ENCODE measurements at places on chromosomes 5 and 9.

DNA sequence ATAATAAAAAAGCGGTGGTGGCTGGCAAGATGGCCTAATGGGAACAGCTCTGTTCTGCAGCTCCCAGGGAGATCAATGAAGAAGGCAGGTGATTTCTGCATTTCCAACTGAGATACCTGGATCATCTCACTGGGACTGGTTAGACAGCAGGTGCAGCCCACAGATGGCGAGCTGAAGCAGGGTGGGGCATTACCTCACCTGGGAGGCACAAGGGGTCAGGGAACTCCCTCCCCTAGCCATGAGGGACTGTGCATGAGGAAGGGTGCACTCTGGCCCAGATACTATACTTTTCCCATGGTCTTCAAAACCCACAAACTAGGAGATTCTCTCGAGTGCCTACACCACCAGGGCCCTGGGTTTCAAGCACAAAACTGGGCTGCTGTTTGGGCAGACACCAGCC, 45.6 kb upstream of the PTGER4 start:
- DNase-seq = no peak

DNA sequence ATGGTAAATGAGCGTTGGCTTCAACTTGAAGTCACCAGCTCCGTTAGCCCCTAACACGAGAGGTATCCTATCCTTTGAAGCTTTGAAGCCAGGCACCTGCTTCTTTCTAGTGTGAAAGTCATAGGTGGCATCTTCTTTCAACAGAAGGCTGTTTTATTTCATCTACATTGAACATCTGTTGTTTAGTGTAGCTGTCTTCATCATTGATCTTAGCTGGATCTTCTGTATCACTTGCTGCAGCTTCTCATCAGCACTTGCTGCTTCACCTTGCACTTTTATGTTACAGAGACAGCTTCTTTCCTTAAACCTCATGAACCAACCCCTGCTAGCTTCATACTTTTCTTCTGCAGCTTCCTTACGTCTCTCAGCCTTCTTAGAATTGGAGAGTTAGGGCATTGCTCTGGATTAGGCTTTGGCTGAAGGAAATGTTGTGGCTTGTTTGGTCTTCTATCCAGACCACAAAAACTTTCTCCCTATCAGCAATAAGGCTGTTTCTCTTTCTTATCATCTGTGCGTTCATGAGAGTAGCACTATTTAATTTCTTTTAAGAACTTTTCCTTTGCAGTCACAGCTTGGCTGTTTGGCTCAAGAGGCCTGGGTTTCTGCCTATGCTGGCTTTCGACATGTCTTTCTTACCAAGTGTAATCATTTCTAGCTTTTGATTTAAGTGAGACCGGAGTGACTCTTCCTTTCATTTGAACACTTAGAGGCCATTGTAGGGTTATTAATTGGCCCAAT, 47.2 kb downstream of the PCSK5 start:
- DNase-seq = no peak

- DNase-seq = no peak
These were observed 55.0 kb upstream of the SLC46A2 start for GRCh38 chr9:112945620-112946208.

- DNase-seq = no peak
These were observed 335.8 kb upstream of the TRPC7 start for GRCh38 chr5:136701191-136701590.

GRCh38 chr5:88979244-88979643, 96.3 kb upstream of the MEF2C start:
- no peak for DNase-seq

GRCh38 chr5:169133531-169133930, 167.4 kb downstream of the SLIT3 start:
- no peak for DNase-seq

DNA sequence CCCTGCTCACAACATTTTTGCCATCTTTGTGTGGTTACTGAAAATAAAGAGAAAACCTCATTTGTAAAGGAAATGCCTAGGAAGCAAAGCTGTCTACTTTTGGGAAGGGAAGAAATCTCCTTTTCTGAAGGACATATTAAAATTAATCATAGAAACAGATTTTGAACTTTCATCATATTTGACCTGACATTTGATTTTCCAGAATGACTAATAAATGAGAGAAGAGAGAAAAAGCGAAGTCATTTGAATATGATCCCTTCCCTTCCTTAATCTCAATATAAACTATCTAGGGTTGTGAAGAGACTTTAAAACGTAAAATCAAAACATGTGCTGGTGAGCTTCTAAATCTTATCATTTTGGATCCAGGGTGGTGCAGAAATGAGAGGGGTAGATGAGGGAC, 66.3 kb downstream of the FEM1C start:
- DNase-seq = no peak

GRCh38 chr9:113636165-113636564, 172.6 kb downstream of the RGS3 start:
- DNase-seq = no peak

DNA sequence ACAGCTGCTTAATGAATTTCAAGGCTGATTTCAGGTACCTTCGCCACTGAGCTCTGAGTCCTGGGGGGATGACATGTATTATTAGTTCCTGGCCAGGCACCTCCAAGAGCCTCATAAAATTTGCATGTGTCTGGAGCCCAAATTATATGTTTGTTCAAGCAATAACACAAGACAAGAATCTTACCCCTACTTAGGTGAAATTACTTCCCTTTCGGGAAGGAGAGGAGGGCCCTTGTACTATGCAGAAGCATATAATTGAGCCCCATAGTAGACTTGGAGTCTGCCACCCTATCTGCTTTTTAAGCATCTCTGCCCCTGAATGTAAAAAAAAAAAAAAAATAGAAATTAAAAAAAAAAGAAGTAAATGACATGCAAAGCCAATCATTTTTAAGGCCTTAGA, 13.0 kb upstream of the TMEM38B start:
- DNase-seq = no peak

DNA sequence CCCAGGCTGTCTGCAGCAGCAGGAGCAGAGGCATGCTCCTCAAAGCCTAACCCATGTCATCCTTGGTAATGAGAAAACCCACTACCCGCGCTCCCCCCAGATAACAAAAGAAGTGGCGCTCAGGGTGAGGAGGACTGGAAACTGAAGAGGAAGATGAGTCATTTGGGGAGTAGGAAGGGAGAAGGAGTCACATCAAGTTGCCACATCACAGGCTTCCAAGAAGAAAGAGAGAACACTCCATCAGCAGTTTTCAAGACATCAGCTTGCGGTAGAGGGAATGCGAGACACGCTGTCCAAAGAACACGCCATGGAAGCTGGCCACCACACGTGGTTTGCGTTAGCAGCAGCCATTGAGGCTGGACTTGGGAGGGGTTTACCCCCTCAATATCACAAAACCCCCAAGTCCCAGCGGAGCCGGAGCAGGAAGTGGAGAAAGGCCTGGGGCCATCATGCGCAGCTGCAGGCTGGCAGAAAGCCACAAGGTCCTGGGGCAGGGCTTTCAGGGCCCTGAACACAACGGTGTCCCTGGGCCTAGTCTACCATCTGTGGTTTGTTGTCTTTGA, 41.5 kb downstream of the SH3PXD2B start:
- no peak for DNase-seq

DNA sequence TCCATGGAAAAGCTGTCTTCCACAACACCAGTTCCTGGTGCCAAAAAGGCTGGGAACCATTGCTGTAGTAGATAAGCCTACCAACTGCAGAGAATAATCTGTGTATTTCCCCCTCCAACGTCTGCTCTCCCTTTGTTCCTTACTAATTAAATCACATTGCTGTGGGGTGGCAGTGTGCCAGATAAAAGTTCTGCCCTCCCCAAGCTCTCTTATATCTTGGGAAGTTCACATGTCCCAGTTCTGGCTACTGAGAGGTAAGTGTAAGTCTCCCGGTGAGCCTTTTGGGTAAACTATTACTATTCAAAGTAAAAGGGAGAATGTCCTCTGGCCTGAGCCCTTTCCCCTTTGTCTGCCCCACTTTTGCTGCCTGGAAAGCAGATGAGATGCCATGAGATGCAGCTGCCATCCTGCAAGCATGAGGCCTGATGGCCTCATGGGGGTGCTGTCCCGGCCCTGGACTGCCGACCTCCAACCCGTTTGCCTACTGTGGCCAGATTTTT, 14.7 kb downstream of the ENC1 start:
- DNase-seq = no peak

DNA sequence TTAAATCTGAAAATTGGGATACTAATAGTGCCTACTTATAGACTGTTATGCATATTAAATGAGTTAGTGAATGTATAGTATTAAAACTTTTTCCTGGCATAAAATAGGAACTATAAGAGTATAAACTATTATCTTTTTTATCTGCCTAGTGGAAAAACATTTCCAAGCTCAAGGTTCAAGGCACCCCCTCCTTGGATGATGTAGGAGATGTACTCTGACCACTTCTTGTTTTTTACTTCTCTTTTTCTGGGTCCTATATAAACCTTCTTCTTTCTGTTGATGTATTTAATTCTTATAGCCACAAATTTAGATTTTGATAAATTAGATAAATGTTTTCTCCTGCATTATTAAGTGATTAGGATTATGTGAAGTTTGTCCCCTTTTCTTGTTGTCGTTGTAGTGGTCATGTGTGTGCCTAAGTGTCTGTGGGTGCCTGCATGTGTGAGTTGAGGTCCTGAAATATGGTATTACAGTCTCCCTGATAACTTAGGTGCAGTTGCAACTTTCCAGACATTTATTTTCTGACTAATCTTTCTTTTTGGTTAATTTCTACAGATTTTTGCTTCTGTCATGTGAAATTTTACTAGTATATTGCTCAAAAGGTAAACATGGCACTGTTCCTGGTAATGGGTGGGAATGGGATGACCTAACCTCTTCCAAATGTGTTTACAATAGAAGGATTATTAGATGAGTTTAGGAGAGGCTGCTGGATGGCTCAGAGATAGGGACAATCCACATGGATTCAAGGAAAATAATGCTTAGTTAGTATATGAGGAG, 160.8 kb upstream of the CDKN2B start:
- DNase-seq = no peak

DNA sequence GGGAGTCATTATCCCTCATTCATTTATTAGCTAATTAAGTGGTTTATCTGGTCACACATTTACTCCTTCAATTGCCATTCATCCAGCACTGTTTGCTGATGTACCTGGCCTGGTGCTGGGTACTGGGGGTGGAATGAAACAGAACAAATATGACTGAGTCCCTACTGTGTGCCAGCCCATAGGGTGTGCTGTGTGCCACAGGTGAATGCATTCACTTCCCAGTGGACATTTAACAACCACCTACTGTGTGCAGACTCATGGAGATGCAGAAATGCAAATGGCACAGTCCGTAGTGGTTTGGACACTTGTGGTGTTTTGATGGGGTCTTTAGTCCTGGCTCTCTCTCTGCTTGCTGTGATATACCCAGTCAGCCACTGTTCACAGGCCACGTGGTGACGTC, 10.5 kb downstream of the NEK6 start:
- no peak for DNase-seq

DNA sequence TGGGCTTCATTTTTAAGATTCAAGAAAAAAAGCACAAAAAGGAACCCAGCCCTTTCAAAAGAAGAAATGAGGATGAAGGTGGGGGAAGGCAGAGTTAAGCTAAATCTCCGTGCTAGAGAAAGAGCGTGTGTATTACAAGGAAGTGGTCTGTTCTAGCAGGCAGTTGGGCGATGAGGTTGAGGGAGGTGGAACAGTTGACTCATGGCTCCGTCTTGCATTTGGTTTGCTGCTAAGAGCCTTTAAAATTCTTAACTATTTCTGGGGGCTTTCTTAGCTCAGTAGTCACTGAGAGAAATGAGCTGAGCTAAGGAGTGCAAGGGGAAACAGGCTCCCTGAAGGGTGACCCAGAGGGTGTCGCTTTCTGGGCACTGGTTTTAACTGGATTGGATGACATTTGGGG, 117.4 kb downstream of the GCNT1 start:
- no peak for DNase-seq

DNA sequence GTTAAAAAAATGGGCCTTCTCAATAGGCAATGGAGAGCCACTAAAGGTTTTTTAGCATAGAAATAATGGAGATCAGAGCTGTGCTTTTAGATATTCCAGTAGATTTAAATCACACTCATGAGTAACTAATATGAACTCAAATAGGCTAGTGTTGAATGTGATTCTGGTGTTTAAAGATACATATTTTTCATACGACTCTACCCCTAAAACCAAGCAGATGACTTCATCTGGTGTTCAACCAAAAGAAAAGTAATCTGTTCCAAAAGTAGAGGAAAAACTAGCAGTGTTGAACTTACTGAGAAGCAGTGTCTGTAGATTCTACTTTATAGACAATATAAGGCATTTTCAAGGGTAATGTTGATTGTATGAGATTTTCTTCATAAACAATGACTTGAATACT, 138.1 kb downstream of the TSSK1B start:
- DNase-seq = no peak

GRCh38 chr5:91280362-91281269, 102.5 kb downstream of the ARRDC3 start:
- peak; percentile 75 for DNase-seq

DNA sequence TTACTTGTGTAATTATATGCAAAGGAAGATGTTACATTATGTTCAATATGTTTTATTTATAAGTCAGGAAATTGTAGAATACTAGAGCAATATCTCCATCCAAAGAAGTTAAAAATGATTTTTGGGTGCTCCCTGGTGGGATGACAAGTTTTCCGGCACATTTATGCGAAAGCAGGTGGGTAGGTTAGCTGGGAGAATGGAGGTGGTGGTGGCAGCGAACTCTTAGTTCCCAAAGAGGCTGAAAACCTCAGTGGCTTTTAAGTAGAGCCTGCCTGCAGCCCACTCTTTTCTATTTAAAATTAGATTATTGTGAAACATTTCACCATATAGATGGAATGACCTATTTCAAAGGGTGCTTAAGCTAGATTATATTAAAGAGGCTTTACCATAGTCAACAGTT, 51.8 kb downstream of the ANKRD33B start:
- no peak for DNase-seq

GRCh38 chr5:126988021-126988569, 42.3 kb downstream of the MARCHF3 start:
- DNase-seq = no peak

- DNase-seq = no peak
These were observed 70.4 kb downstream of the SCAMP1 start for GRCh38 chr5:78430866-78431265.

DNA sequence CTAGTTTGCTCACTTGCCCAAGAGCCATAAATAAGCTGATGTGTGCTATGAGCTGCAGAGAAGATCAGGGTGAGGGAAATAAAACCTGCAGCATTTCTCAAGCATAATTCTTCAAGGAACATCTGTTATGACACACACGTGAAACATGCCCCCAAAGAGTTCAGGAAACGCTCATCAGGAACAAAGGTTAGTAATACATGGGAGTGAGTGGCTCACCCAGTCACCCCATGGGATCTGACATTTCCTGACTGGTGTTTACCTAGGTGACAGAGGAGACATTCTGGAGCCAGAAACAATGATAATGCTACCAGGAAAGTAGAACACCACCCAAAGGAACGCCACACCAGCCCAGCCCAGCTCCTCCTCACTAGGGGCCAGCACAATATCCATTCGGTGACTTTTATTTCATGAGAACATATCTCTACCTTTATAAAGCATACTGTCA, 66.0 kb downstream of the FRMD3 start:
- no peak for DNase-seq

- no peak for DNase-seq
These were observed 9.1 kb downstream of the ANKDD1B start for GRCh38 chr5:75620184-75620959.

DNA sequence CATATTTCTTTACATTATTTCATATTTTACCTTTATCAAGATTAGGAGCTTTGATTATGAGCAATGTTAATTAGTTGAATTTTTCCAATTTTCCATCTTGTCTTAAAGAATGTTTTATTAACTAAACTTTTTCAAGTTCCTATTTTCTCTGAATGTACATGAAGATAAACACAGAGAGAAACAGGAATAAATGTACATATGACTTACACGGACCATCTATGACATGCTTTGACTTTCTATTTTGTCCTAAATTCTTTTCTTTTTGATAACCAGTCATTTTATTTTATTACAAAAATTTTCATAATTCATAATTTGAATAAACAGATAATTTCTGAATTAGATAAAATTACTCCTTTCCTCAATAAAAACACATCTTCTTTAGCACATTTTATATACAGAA, 1038.8 kb upstream of the ARRDC3 start:
- DNase-seq = no peak

All from stimulated activated CD4-positive, alpha-beta T cell treated with anti-CD3 and anti-CD28 coated beads, TNF-alpha, amount 100 ng/mL, for 1 hour (primary cell).